Activated CD4-positive, alpha-beta T cell treated with anti-CD3 and anti-CD28 coated beads for 36 hours (primary cell): ENCODE measurements at places on chromosomes 16 and 17.
A peak's percentile ranks its signal among the peaks of the same experiment; 100 is the strongest.

- H3K4me3 ChIP-seq, result no peak overlapping the region
- peaks cover 29% of the 10 kb centered on the region for H3K4me1 ChIP-seq
- H3K27ac ChIP-seq, result peak overlapping the region; percentile 65
Measured at GRCh38 chr17:58702045-58702476, 9.7 kb downstream of the RAD51C start.

DNA sequence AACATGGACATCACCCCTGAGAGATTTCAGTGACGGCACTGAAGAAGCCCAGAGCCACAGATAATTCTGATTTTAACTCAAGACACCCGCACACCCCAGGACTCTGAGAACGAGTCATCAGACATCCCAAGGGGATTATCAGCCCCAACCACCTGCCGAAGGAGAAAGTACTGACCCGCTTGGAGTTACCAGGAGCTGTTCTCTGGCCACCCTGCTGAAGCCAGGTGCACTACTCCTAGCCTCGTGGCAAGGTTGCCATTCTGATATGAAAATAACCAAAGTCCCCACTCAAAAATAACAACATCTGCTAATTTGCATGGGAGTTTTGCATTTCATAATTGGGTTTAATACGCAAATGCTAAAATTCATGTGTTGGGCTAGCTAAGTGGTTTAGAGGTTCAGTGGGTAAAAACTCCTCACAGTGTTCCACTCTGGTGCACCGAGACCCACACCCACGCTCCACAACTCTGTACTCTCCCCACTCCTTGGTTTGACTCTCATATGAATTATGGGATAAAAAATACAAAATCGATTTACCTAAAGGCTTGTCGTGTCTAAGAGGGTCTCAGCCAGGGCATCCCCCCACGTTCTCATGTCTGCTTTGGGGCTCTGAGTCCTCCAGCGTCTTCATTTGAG is 143.0 kb upstream of the NOL11 start:
- H3K4me3 ChIP-seq, result no peak overlapping the region
- peaks cover 24% of the 10 kb centered on the region for H3K4me1 ChIP-seq
- no peak for DNase-seq
- no peak overlapping the region for H3K27ac ChIP-seq
- peaks cover 12% of the 10 kb centered on the region for H3K36me3 ChIP-seq

- peaks cover 11% of the 10 kb centered on the region for H3K36me3 ChIP-seq
- DNase-seq, result no peak
- H3K4me1 ChIP-seq, result peaks cover 78% of the 10 kb centered on the region
- no peak overlapping the region for H3K4me3 ChIP-seq
- H3K27ac ChIP-seq, result peak overlapping the region; percentile 91
- no peaks in the 10 kb centered on the region for H3K27me3 ChIP-seq
Measured at GRCh38 chr17:78761789-78762406, 20.2 kb downstream of the CYTH1 start.

DNA sequence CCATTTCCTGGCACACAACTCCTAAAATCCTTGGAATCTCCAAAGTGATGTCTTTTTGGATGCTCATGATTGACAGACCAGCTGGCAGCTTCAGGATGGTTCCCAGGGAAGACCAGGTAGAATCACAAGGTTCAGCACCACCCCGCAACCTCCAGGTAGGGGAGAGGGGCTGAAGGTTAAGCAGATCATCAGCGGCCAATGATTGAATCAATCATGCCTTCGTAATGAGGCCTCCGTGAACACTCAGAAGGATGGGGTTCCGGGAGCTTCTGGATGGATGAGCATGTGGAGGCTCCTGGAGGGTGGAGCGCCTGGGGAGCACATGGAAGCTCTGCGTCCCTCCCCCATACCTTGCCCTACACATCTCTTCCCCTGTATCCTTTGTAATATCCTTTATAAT is 185.9 kb downstream of the SEC14L1 start:
- H3K4me1 ChIP-seq, result peaks cover 48% of the 10 kb centered on the region
- no peaks in the 10 kb centered on the region for H3K27me3 ChIP-seq
- DNase-seq, result no peak
- H3K27ac ChIP-seq, result peak overlapping the region; percentile 81
- H3K36me3 ChIP-seq, result no peaks in the 10 kb centered on the region
- H3K4me3 ChIP-seq, result no peak overlapping the region
